ENCODE measurements at places on chromosomes 11 and 22.

GRCh38 chr11:3220101-3220500 lies 1.5 kb upstream of the MRGPRG start:
- DNase-seq, result peak; percentile 6

DNA sequence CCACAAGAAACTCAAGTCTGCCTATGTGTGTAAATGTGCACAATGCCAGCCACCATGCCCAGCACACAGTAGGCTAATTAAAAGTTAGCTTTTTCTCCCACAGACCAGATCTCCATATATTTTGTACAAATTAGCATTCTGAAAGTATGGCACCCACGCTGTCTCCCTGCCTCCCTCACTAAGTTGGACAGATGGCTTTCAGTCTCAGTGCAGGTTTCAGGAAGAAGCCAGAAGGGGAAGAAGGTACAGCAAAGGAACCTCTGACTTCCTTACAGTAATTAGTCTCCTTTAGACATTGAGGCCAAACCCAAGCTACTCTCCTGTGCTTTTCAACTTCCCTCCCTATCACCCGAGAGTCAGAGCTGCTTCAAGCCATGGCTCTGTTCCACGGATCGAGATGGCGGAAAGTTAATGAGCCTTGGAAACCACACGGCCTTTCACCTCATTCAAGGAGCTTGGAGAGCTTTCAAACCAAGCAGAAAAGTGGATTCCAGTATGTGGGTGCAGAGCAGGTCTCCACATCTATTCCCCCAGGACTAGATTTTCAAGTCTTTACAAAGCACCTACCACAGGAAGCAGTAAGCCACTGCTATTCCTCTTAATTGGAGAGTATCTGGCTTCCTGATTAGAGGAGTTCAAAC lies 221.1 kb upstream of the NARS2 start:
- DNase-seq, result no peak

DNA sequence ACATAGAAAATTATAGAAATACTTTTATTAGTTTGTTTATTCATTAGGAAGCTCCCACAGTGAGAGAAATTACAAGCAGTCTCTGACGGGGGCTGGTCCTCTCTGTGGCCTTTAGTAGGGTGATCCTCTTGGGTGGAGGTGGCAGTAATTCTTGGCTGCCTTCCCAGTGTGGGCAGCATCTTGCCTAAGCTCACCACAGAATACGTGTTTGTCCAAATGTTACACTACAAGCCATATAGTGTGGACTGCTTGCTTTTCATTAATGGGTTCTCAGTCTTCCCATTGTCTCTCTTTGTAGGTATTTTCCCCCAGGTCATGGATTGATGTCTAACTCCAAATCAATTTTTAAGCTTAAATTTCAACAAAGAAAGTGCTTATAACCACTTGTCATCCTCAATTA lies 43.3 kb downstream of the ENDOD1 start:
- DNase-seq, result no peak

DNA sequence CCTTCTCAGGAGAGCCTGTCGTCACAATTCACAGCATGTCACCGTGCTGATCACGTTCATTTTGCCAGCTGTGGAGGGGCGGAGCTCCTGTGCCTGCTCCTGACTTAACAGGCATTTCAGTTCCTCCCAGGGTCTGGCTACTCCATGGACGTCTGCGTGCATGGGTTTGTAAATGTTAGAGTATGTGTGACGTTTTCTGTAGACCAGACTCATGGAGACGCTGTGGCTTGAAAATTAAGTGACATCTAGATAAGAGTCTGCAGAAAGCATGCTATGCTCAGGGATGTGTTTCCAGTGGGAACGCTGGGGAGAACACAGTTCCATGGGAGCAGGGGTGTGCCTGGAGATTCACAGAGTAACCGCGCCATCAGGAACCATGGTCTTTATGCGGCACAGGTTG lies 804.0 kb downstream of the TBC1D22A start:
- DNase-seq, result no peak

- DNase-seq, result no peak
Observed at GRCh38 chr22:47064016-47064415, 301.6 kb downstream of the TBC1D22A start.

DNA sequence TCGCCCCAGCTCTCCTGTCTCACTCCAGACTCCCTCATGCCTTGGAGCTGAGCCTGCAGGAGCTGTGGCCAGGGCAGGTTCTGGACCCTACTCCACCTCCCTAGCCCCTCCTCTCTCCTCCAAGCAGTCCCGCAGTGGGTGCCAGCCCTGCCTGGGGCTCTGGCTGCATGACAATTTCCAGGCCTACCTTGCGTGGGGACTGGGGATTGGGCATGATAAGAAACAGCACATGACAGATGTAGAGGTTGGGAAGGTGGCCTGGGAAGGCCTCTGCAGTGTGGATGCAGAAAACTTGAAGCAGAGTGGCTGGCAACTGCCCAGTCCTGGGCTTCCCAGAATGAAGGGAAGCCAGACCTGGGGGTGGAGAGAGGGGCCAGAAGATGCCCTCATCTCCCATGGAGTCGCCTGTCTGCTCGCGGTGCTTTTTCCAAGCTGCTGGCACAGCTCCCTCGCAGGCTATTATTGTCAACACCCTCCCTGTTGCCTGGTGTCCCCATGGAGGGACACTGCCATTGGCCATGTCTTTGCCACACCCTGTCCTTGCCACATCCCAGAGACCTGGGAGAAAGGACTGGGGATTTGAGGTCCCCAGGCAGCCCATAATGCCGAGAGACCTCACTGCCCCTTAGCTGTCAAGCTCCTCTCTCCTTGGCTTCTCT lies 48.9 kb upstream of the CDON start:
- no peak for DNase-seq

GRCh38 chr22:28231441-28231840 lies 312.4 kb upstream of the PITPNB start:
- DNase-seq, result no peak

DNA sequence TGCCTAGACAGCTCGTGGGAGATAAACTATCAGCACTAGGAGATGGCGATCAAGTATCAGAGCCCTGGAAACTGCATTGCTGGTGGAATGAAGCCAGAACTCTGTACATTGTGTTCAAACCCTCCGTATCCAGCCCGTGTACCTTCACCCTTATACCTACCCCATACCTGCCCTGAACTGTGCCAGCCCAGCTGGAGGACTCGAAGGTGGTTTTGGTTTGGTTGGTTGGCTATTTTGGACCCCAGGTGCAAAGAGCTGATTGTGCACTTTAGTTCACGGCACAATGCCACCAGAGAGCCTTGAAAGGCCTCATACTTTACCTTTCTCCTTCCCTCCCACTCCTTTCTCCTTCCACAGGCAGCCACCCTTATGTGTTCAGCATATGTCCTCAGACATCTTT lies 16.0 kb downstream of the FAM83F start:
- no peak for DNase-seq

DNA sequence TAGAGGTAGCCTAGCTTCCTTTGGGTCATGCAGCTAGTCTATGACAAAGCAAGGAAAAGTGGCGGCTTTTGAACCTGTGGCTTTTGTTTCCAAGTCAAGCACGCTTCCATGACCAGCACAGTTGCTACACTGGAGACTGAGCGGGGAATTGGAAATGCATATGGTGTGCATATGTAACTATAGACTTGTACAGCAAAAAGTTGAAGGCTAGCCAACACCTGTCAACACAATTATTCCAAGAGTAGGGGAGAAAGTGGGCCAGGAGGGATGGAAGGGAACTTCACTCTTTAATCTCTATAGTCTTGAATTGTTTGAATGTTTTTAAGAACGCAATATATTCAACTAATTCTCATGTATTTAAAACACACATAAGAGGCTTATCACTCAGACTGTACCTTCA lies 218.5 kb upstream of the CADM1 start:
- DNase-seq, result no peak

DNA sequence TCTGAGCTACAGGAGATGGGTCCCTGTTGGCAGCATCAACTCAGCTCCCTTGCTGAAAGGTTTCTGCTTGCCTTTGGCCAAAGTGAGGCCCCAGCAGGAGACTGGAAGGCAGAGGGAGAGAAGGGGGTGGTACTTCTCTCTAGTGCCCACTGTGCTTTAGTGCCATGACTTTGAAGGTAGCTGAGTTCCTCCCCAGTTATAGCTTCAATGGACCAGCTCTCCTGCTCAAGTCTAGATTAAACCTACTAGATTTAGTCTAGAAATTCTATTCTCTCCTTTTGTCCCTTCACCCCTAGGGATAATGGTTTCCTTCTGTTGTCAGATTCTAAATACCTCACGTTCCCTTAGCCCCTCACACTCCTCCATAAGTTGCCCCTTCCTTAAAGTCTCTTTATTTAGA lies 119.2 kb downstream of the TIMP3 start:
- DNase-seq, result no peak

DNA sequence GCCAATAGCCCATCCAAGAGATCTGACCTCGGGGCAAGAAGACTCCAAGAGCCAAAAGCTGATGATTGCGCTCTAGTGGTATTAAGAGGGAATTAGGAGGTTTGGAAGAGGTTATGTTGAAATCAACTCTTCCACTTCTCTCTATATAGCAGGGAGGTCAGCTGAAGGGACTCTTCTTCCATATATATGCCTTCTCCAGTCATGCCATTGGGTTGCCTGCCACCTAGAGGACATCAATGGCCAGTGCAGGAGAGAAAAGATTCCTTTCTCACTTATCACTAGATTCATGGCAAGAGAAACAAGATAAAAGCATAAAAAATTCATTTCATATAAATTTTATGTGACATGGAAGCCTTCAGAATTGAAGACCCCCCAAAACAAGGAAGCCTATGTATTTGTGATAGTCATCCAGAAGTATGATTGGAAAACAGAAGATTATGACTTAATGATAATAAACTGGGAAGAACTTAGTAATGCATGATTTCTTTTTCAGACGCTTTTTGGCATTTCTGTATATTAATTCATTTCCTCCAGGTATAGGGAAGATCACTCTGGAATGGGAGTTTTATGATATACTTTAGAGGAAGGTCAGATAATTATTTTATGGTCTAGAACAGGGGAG lies 435.1 kb upstream of the DDI1 start:
- DNase-seq, result peak; percentile 35

- DNase-seq, result no peak
Observed at GRCh38 chr22:22588485-22589164, 29.6 kb upstream of the PRAME start.

- DNase-seq, result no peak
Observed at GRCh38 chr11:70729949-70730348, 331.6 kb downstream of the CTTN start.

- no peak for DNase-seq
Observed at GRCh38 chr11:2093575-2094353, 45.4 kb downstream of the IGF2 start.

- DNase-seq, result no peak
Observed at GRCh38 chr22:21615731-21616130, 14.1 kb downstream of the YDJC start.

DNA sequence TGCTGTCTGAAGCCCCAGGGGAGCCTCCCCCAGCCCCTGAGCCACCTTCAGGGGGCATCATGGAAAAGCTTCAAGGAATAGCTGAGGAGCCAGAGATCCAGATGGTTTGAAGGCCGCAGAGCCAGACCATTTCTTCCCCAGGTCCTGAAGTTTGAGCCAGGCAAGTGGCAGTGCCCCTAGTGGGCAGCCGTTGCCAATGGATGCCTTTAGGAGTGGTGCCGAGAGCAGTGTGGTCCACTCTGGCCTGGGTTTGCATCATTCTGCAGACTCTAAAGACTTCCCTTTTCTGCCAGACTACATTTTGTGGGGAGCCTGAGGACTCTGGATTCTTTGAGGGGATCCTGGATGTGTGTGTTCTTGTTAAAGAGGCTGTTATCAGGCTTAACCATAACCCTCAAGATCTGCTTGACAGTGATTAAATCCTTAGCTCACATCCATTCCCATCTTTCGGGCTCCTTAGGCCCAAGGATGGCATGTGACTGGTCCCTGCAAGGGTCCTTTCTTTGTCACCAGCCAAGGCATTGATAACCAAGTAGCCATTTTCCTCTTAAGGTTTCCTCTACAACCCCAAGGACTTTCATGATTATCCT lies 13.1 kb downstream of the HINFP start:
- DNase-seq, result no peak
